ENCODE measurements at places on chromosomes 6 and 20.

DNA sequence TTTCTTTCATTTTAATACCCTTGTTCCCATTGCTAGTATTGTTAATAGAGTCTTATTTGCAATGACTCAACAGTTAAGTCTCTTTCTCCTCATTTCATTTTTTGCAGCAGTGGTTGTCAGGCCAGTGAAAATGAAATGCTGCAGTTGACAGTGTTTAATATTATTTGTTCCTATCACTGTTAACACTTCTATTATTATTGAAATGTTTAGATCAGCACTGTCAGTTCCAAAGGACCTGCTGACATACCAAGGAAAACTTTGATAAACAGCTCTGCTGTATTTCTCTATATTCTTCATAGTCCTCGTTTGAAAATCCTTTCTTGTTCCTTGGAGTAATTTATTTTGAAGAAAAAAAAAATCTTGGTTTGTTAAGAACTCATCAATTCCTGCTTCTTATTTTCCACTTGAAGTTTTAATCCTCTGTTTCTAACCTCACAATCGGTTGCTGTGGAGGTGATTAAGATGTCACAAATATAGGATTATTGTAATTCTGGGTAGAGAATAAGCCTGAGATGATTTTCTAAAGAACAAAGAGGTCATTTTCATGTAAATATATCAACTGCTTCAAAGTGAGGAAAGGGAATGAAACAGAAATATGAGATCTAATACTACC, 1065.9 kb upstream of the CITED2 start:
- DNase-seq: no peak

- no peak for DNase-seq
Measured at GRCh38 chr6:90574610-90575009, 12.3 kb downstream of the MAP3K7 start.

DNA sequence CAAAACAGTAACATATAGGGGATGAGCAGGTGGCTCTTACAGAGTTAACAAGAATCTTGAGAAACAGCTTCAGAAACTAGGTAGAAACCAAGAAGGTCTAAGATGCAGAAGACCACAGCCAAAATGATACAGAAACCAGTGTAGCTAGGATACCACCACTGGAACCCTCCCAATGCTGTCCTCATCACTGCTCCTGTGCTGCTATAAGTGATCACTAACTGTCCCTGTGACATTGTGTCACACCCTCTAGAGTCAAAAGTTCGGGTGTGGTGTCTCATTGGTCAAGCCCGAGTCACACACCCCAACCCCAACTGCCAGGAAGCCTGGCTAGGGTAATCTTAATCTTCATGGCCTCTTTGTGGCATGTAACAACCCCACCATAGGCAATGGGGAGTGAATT, 153.1 kb downstream of the RCAN2 start:
- no peak for DNase-seq

GRCh38 chr6:137000825-137001224, 43.9 kb downstream of the IL20RA start:
- no peak for DNase-seq

DNA sequence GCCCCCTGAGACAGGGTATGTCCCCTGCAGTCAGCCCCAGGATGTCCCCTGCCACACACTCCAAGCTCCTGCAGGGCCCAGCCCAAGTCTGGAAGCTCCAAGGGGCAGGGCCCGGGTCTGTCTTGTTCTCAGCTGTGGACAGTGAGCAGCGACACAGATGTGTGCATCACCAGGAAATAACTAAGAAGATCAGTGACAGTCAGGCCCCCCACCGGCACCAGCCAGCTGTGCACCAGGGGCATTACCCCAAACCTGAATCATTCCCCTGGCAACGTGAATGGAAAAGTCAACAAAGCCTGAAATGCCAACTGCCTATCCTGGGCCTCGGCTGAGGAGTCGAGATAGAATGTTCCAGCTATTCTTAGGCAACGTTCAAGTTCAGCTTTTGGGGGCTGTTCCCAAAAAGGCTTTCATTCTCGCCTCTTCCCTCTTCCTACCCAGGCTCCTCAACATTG, 105.0 kb downstream of the PREX1 start:
- DNase-seq: no peak

DNA sequence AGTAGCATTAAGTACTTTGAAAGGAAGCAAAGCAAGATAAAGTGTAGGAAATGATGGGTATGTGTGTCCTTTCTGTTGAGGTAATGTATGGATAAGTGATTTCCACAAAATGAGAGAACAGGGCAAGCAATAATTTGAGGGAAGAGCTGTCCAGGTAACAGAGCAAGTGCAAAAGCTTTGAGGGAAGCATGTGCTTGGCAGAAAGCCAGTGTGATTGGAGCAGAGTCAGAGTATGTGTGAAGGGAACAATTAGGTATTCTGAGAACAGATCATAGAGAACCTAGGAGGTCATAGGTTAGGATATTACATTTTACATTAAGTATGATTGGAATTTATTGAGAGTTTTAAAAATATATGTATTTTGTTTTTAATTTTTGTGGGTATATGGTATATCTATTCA, 30.2 kb upstream of the MAN1A1 start:
- DNase-seq: no peak

- DNase-seq: no peak
Measured at GRCh38 chr20:55142932-55143331, 667.5 kb downstream of the DOK5 start.

GRCh38 chr6:80183019-80183795, 76.7 kb downstream of the BCKDHB start:
- DNase-seq: no peak

GRCh38 chr6:2353412-2354137, 108.2 kb upstream of the GMDS start:
- DNase-seq: peak; percentile 11

GRCh38 chr6:43935921-43936439, 166.0 kb downstream of the VEGFA start:
- DNase-seq: no peak

DNA sequence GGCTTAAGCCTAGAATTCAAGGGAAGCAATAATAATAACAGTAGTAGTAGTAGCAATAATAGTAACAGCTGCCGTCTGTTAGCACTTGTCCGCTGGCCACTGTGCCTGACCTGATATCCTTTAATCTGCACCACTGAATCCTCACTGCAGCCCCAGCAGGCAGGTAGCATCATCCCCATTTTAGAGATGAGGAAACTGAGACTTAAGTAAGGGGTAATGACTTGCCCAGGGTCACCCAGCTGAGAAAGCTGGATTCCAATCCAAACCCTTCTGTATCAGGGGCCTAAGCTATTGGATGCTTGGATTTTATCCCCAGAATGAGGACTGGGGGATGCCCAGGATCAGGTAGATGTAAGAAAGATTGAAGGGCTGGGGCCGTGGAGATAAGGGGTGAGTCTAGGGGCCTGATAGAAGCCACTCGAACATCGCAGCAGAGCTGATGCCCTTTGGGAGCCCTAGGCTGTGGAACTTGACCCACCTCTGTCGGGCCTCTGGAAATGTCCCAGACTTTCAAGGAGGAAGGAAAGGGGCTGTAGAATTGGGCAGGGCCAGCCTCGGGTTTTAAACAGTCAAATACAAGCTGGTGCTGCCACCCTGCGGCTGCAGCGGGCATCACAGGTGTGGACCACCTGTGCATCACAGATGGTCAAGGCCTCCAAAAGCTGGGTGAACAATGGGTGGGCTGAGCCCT, 102.1 kb upstream of the MYL9 start:
- DNase-seq: peak; percentile 41

DNA sequence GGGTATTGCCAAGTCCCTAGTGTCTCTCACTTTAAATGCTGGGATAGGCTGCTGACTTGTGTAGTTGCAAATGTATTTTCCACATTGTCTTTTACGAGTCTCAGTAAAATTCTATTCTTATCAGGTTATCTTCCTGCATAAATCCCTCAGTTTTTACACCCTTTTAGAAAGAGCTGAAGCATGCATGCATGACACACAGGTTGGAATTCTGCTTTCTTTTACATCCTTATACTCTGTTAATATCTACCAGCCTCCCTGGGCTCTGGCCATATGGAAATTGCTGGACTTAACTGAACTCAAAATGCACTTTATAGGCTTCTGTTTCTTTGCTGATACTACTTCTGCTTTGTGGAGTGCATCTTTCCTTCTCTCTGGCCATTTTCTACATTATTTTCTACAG, 477.4 kb downstream of the FRK start:
- DNase-seq: no peak

- no peak for DNase-seq
Measured at GRCh38 chr20:32583581-32584070, 1.5 kb downstream of the NOL4L start.

- no peak for DNase-seq
Measured at GRCh38 chr20:57872816-57873409, 163.1 kb upstream of the PMEPA1 start.

DNA sequence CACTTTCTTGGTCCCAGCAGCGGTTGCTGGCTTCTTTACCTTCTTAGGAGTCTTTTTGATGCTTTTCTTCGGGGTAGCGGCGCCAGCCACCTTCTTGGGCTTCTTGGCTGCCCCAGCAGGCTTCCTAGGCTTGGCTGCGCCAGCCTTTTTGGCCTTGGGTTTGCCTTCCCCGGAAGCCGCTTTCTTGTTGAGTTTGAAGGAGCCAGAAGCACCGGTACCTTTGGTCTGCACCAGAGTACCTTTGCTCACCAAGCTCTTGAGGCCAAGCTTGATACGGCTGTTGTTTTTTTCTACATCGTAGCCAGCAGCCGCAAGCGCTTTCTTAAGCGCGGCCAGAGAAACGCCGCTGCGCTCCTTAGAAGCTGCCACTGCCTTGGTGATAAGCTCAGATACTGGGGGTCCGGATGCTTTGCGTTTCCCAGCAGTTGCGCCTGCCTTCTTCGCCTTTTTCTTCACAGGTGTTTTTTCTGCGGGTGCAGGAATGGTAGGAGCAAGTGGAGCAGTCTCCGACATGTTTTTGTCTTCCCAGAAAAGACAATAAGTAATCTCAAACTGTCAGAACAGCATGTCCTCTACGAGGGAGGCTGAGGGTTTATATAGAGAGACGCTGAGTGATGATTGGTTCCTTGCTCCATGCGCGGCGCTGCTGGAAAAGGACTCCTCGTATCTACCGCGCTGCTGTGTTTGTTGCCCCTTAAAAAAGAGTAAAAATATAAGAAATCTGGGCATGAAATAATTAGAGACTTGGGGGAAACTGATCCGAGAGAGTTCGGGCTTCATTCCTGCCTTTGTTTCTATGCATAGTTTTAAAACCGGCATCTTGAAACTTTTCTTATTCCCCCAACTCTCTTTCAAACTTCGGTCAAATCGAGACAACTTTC, 130.3 kb upstream of the BTN3A2 start:
- no peak for DNase-seq

- no peak for DNase-seq
Measured at GRCh38 chr6:77217896-77218295, 245.4 kb downstream of the HTR1B start.

DNA sequence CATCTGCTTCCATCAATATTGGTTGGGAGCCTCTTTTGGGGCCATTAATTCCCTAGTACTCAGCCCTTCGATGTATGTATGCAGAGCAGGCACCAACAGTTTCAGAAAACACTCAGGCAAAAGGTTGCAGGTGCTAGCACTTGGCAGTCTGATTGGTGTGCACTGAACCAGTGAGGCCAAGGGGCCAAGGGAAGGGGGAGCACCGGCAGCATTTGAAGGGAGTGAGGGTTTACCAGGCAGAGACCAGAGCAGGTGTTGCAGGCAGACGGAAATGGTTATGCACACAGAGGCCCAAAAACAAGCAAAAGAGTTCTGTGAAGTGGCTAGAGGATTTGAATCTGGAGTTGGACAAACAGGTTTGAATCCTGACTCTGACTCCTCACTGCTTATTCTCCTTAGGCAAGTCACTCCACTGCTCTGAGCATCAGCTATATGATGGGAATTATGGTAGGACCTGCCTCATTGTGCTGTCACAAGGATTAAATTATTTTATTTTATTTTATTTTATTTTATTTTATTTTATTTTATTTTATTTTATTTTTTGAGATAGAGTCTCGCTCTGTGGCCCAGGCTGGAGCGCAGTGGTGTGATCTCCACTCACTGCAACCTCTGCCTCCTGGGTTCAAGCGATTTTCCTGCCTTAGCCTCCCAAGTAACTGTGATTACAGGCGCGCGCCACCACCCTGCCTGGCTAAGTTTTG, 58.1 kb upstream of the SHLD1 start:
- DNase-seq: no peak

DNA sequence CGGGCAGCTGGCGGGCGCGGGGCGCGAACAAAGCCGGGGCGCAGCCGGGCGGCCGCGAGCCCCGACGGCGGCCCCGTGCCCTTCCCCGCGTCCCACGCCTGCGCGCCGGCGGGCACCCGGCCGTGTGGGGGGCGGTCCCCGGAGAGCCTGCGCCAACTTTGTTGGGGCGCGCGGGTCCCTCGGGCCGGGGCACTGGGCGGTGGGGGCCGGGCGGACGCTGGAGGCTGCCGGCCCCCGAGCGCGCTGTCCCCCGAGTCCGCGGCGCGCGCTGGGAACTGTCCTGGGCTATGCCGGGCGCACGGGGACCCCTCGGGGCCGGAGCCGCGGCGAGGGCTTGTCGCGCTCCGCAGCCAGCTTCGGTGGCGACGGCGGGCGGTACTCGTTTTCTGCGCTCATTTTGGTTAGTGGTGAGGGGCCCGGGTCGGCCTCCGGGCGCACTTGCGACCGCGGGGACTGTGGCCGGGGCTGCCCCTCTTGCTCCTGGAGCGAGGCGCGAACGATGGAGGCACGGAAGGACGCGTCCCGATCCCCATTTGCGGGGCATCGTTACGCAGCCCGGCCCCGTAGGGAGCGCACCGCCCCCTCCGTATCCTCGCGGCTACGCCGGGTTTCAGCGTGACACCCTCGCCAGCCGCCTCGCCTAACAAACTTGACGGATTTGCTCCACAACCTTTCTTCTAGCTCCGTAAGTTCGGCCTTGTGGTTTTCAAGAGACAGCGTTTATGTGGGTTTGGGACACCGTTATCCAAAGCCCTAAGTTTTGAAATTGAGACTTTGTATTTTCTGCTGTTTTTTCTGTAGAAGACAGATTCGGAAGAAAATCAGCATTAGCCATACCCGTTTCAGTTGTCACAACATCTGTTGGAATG, 622 bp downstream of the SS18L1 start:
- no peak for DNase-seq

GRCh38 chr6:138371720-138372119, 6.0 kb upstream of the SMIM28 start:
- DNase-seq: no peak

DNA sequence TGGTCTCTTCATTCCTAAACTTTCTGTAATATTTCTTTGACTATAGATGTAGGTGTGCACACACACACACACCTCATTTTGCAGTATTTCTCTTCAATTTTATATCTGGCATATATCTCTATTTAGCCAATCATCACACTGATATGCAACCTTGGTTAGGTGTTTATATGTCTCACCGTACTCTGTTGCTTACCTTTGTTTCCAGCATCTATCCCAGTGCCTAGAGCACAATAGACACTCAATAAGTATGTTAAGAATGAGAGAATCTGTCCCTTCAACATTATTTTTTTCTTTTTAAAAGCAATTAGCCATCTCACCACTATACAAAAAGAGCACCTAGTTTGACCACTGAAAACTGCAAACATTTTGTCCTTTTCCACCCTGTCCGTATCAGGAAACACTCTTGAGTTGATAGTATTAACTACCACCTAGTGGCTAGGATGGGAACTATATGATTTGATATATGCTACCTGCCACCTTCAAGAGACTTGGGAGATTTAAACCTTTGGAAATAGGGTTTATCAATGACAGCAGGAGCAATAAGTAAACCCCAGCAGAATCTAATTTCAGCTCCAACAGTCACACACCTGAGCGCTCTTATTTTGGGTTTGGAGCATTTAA, 48.7 kb upstream of the RSPO3 start:
- DNase-seq: no peak

Data from stimulated activated CD8-positive, alpha-beta memory T cell treated with anti-CD3 and anti-CD28 coated beads, Interleukin-4, amount 100 ng/mL, for 1 hour (primary cell).